ENCODE measurements at places on chromosomes 11 and 22.

DNA sequence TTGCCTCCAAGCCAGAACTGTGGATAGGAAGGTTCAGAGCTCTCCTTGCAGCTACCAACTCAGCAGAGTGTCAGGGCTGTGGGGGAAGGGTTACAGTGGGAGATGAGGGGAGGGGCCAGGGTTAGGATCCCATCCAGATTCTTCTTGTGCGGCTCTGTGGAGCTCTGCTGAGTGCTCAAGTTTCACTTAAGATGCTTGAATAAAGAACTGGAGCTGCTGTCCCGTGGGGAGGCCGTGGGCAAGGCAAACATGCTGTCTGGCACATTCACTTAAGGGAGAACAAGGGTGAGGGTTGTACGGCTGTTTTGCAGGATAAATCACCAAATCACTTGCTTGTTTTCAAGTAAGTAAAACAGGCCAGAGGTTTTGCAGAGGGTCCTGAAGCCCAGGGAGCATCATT is 197.1 kb downstream of the FAM76B start:
- no peaks in the 10 kb centered on the region for H3K4me1 ChIP-seq
- no peaks in the 10 kb centered on the region for H3K36me3 ChIP-seq
- H3K27me3 ChIP-seq, result no peaks in the 10 kb centered on the region
- no peak overlapping the region for H3K27ac ChIP-seq

GRCh38 chr11:103648670-103649400 is 387.6 kb upstream of the DDI1 start:
- H3K4me1 ChIP-seq, result no peaks in the 10 kb centered on the region
- no peak overlapping the region for H3K4me3 ChIP-seq
- no peaks in the 10 kb centered on the region for H3K36me3 ChIP-seq
- DNase-seq, result no peak
- H3K27ac ChIP-seq, result no peak overlapping the region
- no peaks in the 10 kb centered on the region for H3K27me3 ChIP-seq

- no peaks in the 10 kb centered on the region for H3K4me1 ChIP-seq
- no peak for DNase-seq
- no peaks in the 10 kb centered on the region for H3K27me3 ChIP-seq
- H3K27ac ChIP-seq, result no peak overlapping the region
Measured at GRCh38 chr11:6328321-6328720, 8.0 kb upstream of the CAVIN3 start.

- H3K27ac ChIP-seq, result no peak overlapping the region
- no peaks in the 10 kb centered on the region for H3K27me3 ChIP-seq
- H3K4me1 ChIP-seq, result no peaks in the 10 kb centered on the region
- no peak overlapping the region for H3K4me3 ChIP-seq
- H3K36me3 ChIP-seq, result no peaks in the 10 kb centered on the region
- DNase-seq, result no peak
Measured at GRCh38 chr11:42764936-42765335, 546.9 kb upstream of the API5 start.

DNA sequence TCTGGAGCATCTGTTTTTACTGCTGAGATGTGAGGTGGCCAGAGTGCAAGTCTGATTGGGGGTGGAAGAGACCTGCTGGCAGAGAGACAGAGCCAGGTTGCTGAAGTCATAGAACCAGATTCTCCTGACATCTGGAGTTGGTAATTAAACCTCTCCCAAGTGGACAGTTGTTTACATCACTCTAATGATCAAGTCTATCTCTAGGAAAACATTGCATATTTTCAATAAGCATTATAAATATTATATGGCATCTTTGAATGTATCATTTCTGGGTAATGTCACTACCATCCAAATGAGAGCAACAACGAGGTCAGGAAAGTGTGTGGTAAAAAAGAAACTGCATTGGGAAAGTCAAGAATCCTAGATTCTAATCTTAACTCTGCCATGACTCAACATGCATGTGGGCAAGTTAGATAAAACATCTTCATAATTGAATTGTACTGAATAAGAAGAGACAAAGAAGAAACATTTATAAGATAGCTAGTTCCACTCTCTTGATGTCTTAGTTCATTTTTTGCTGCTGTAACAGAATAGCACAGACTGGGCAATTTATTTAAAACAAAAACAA is 351.2 kb upstream of the API5 start:
- DNase-seq, result no peak
- H3K4me3 ChIP-seq, result no peak overlapping the region
- H3K27ac ChIP-seq, result no peak overlapping the region
- H3K4me1 ChIP-seq, result no peaks in the 10 kb centered on the region
- H3K27me3 ChIP-seq, result no peaks in the 10 kb centered on the region
- no peaks in the 10 kb centered on the region for H3K36me3 ChIP-seq

DNA sequence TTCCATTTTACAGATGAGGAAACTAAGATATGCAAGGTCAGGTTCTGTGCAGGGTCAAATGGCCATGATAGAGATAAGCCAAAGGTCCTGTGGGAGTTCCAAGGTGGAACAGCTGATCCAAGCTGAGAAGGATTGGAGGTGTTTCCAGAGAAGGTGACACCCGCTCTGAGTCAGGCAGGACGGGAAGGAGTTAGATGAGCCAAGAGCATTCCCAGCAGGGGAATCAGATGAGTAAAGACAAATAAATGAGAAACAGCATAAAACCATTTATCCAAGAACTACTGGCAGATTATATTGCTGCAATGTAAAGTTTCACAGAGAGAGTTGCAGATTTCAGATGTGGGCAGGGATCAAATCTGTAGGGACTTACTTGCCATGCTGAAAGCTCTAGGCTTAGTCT is 18.9 kb upstream of the HEPHL1 start:
- H3K4me3 ChIP-seq, result no peak overlapping the region
- H3K27me3 ChIP-seq, result no peaks in the 10 kb centered on the region
- H3K4me1 ChIP-seq, result no peaks in the 10 kb centered on the region

DNA sequence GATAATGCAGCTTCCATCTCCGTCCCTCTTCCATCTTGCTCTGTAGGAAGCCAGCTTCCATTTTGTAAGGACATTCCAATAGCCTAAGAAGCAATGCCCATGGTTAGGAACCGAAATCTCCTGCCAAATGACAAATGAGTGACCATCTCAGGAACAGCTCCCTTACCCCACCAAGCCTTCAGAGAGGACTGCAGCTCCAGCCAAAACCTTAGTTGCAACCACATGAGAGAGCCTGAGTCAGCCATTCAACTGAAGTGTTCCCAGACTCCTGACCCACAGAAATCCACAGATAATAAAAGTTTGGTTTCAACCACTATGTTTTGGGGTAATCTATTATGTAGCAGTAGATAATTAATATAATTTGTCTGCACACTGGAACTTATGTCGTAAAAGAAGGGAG is 51.7 kb upstream of the LDLRAD3 start:
- H3K36me3 ChIP-seq, result no peaks in the 10 kb centered on the region
- H3K4me1 ChIP-seq, result no peaks in the 10 kb centered on the region
- no peak overlapping the region for H3K27ac ChIP-seq

GRCh38 chr11:2325719-2326118 is 23.9 kb downstream of the TSPAN32 start:
- peak; percentile 89 for DNase-seq
- peak overlapping the region; percentile 50 for H3K27ac ChIP-seq
- no peaks in the 10 kb centered on the region for H3K4me1 ChIP-seq
- no peaks in the 10 kb centered on the region for H3K27me3 ChIP-seq
- no peaks in the 10 kb centered on the region for H3K36me3 ChIP-seq

DNA sequence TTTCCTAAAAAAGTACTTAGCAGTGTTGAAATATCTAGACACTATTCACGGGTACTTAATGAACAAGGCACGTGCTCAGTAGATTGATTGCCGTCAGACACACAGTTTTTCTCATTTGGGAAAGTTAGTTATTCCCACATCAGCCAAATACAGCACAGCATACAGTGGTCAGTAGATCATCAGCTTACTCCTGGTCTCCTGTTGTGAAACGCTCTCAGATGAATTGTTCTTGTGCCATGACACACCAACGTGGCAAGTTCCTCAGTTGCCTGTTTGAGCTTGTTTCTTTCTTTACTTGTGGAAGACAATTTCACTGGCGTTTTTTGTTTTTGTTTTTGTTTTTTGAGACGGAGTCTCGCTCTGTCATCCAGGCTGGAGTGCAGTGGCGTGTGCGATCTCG is 8.6 kb downstream of the TAB1 start:
- DNase-seq, result no peak
- H3K4me3 ChIP-seq, result no peak overlapping the region
- H3K27ac ChIP-seq, result no peak overlapping the region
- no peaks in the 10 kb centered on the region for H3K27me3 ChIP-seq
- H3K36me3 ChIP-seq, result no peaks in the 10 kb centered on the region

Measured in prostate gland (tissue), 2 donors.